ENCODE measurements at places on chromosomes 4 and X.

DNA sequence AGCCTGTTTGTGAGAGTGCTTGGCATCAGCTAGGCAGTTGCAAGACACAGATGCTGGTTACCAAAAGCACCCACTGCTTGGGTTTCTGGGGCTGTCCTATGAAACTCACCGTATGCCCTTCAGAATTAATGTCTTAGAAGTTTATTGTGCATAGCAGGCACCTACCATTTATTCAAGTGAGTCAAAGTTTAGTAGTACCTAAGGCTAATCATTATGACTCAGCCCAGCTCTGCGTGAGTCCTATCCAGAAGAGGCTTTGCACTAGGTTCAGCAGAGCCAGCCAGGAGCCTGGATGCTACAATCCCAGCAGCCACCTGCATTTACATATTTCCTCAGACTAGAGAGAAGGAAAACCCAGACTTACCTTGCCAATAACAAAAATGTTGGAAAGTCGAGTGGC is 4.2 kb downstream of the RPS4X start:
- no peak for DNase-seq

- DNase-seq: peak; percentile 24
Observed at GRCh38 chrX:10769195-10769594, 148.8 kb upstream of the MID1 start.

DNA sequence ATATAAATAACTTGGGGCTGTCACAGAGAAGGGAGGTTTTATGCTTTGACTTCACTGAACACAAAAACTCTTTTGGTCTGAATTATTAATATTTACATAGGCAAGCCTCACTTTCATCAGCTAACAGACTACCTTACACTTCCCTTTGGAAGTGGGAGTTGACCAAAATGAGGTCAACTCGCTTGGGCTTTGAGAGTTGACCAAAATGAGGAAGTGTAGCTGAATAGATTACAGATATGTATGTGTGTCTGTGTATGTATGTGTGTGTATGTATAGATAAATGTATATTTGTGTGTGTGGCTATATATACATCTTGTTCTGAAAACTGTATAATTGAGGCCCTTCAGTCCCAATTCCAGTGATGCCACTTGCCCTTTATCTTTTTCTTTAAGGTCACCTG is 113.3 kb upstream of the IL13RA1 start:
- DNase-seq: no peak

GRCh38 chrX:116232833-116233232 is 62.3 kb downstream of the AGTR2 start:
- peak; percentile 61 for DNase-seq

DNA sequence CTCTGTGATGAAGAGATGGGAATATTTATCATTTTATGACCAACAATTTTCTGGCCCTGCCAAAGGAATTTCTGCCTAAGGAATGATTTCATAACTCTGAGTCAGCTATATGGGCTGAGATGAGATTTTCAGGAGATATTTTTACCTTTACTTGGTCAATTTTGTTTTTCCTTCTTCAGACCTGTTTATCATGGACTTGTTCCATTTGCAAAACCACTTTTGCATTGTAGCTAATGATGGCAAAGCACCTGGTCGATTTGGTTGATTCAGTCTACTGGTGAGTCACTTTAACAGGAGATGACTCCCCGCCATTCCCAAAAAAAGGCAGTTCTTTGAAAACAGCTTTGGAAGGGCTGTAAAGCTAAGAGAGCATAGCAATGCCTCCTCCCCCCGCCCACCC is 53.3 kb downstream of the TEX13A start:
- DNase-seq: no peak

- DNase-seq: no peak
Observed at GRCh38 chrX:70434914-70435586, 9.6 kb upstream of the DLG3 start.

DNA sequence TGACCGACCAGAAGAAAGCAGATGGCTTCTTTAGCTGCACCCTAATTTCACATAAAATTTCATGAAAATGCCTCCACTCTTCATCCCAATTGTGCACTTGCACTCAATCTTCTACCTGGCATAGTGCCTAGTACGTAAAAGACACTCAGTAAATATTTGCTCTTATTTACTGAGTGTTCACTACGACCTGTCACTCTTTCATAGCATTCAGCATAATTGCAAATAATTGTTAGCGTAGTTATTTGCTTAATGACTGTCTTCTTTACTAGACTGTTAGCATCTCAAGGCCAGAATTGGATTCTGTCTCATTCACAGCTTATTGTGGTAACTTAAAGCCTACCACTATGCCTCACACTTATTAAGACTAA is 130.2 kb downstream of the ENOX2 start:
- peak; percentile 13 for DNase-seq

GRCh38 chr4:188139671-188140070 is 430 bp downstream of the TRIML1 start:
- no peak for DNase-seq

DNA sequence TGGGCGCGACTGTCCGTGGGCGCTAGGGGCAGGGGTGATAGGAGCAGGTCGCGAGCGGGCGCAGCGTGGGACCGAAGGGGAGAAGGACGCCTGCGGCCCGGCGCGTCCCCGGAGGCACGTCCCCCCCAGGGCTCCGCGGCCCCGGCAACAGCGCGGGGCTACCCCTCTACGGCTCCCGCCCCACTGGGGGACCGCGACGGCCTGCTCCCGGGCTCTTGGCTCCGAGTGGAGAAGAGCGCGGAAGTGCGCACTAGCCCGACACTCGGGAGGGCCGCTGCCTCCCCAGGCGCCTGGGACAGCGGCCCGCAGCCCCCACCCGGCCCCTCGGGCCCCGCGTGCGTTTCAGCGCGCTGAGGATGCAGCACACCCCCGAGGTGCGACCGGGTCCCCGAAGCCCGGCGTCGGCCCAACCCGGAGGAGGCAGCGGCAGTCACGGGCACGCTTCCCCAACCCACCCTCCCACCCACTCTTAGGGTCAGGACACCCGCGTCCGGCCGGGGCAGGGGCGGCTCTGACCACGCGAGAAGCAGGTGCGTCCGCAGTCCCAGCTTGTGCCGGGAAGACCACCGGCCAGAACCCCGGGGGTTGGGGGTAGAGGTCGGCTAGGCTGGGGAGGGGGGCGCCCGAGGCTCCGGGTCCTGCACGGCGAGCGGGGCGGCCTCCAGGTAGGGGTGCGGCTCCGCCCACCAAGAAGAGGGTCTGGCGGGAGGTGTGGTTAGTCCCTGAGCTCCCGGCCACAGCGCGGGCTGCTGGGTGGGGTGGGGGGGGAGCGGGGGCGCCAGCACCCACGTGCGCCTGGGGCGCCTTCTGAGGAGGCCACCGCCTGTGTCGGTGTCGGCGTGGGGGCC is 18.5 kb upstream of the NAT8L start:
- no peak for DNase-seq

DNA sequence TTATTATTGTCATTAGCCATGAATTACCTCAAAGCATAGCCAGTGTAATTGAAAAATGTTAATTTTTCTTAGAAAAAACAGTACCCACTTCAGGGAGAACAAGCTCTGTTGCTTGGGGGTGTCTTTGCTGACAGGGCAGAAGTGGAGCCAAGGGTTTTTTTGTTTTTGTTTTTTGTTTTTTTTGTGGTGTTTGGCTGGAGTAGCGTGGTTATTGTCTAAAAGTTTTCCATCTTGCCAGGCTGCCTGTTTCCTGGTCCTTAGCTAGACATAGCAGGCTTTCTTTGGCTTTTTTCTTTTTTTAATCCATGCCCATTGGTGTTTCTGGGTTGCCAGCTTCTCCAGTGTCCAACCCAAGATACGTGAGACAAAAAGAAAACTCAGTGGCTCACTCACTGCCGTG is 61.5 kb downstream of the CASP3 start:
- DNase-seq: no peak

DNA sequence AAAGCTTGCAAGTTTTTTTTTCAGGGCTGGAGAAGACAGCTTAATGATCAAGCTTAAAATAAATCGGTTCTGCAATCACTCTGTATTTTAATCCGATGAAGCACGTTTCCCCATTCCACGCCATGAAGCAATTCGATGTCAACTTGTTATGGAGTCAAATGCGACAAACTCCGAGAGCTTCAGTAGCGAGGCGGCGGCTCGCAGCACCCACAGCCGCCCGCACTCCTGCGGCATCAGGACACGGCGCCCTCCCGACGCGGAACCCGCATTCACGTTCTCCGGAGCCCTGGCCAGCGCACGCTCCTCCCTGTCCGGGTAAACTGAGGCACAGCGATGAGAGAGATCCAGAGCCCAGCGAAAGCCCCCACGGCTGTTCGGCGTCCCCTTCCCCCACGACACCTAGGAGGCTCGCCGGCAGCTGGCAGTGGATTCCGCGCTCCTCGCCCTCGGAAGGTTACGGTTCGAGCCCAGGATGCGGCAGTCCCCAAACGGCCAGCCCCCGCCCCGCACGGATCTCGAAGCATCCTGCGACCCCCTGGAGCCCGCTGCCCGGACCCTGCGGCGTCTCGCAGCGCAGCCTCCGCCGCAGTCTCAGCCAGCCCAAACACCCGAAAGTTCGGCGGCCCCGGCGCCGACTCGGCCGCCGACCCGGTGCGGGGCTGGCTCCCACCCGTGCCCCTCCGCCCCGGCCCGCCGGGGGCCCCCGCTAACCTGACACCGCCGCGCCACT is 507 bp downstream of the MFAP3L start:
- no peak for DNase-seq

DNA sequence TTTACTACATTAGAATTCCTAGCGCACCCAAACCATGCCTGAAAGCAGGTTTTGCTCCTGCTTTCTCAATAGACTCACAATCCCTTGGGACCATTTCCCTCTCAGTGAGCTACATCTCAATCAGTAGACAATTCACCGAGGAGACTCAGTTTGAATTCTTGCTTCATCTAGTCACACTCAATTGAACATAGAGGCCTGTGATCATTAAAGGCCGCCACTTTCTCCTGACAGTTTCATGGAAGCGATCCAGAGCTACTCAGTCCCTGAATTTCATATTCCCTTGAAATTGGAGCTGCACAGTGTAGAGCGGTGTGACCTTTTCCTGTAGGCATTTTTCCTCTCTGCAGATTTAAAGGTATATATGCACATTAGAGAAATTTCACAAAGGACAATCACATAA is 193.9 kb upstream of the SPOCK3 start:
- DNase-seq: no peak

DNA sequence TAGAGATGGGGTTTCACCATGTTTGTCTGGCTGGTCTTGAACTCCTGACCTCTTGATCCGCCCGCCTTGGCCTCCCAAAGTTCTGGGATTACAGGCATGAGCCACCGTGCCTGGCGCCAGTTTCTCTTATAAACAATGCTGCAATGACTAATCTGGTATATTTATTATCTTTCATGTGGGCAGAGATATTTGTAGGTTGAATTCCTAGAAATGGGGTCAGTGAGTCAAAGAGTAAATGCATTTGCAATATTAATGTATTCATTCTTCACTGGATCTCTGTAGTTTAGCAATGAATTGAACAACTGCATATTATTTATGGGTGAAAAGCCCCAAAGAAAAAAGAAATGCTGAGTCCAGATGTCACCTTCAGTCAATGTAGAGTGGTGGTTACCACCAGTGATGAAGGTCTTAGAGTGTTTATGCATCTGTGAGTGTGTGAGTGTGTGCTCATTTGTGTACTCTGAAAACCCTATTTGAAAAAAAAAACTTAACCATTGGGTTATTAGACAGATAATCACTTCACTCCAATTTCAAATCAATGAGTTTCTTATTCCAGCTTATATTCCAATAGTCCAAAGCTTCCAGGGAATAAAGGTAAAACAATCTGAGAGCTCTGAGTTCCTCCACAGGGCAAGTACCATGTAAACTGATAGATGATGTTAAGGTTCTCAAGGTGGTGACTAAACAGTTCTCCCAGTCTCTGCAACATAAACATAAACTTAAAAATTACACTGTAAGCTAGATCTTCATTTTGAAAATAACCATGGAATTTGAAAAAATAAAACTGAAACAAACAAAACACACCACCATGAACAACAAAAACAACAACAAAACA is 22.6 kb upstream of the CD38 start:
- DNase-seq: no peak

DNA sequence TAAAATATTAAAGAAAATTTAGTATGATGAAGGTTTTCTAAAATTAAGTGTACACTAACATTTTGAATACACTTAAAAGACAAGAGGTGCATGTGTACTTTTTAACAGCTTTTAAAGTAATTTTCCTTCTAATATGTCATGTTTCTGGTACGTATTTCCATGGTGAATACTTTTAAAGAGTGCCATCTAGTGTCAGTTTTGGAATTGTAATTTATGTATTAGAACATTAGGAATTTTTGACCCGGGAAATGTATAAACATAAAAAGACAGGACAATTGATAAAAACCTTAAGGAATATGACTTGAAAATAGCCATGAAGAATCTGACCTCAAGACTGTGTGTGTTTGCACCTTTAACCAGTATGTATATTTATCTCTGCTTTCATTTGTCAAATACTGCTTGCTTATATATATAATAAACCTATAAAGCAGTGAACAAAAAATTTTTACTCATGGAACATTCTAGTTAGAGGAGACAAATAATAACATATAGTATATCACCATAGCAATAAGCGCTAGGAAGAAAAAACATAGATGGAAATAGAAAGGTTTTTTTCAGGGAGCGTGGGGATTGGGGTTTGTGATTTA is 7.2 kb downstream of the GSTCD start:
- peak; percentile 57 for DNase-seq

GRCh38 chr4:15901998-15902397 is 36.5 kb downstream of the FGFBP1 start:
- no peak for DNase-seq

- DNase-seq: no peak
Observed at GRCh38 chr4:67522851-67523671, 22.2 kb downstream of the CENPC start.

DNA sequence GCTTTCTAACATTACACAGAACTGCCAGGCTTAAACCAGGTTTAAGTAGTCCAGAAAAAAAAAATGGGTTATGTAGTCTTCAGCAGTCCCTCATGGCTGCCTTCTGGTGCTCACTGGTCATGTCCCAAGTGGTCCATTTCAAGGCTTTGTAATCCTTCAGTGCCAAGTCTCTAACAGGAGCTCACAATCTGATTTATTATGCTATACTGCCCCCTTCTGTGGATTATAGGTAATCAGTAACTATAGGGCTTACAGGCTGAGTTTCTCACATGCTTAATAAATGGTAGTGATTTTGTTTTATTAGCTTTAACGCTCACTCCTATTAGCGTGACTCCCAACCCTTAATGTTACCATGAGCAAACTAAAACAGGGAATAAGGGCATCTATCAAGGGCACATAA is 92.5 kb upstream of the EDA2R start:
- peak; percentile 67 for DNase-seq

GRCh38 chrX:53642337-53642736 is 44.2 kb downstream of the HUWE1 start:
- DNase-seq: no peak

GRCh38 chrX:20414762-20415445 is 148.2 kb upstream of the RPS6KA3 start:
- DNase-seq: no peak

GRCh38 chr4:94339779-94340178 is 2.9 kb downstream of the HPGDS start:
- DNase-seq: no peak

GRCh38 chrX:123959281-123960063 is 2.0 kb upstream of the STAG2 start:
- peak; percentile 65 for DNase-seq

GRCh38 chr4:155434366-155434765 is 57.6 kb upstream of the MAP9 start:
- no peak for DNase-seq

- peak; percentile 36 for DNase-seq
Observed at GRCh38 chrX:154516656-154517100, 646 bp upstream of the FAM3A start.

Measured in HT-29 (cell line).